ENCODE measurements at places on chromosomes 13 and 19.

DNA sequence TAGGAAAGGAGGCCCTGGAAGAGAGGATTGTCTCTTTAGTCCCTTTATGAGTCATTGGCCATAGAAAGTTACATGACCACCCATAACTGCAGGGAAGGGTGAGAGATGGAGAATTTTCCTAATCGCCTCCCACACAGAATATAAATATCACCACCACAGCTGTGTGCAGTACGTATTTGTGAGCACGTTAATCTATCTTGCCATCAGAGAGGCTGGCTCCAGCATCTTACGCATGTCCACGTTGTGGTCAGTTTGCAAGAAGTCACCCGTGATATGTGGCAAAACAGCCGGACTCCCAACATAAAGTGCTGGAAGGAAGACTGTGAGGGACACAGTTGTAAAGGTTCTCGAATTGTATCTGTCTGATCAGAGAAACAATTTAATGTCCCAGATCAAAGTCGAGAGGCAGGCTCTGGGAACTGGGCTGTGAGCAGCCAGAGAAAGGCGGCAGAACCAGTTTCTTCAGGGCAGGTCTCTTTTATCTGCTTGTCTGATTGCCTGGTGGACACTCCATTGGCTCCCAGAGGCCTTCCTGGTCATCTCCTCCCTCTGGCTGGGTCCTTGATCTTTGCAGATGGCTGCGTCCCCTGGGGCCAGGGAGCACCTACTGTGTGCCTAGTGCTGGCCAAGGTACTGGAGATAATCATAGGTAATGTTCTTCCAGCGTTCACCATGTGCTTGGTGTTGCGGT, 74.9 kb downstream of the SIPA1L3 start:
- no peak for DNase-seq

- DNase-seq: no peak
Measured at GRCh38 chr19:2138061-2138728, 13.2 kb downstream of the AP3D1 start.

GRCh38 chr19:51664997-51665396, 18.4 kb upstream of the SIGLEC14 start:
- no peak for DNase-seq

DNA sequence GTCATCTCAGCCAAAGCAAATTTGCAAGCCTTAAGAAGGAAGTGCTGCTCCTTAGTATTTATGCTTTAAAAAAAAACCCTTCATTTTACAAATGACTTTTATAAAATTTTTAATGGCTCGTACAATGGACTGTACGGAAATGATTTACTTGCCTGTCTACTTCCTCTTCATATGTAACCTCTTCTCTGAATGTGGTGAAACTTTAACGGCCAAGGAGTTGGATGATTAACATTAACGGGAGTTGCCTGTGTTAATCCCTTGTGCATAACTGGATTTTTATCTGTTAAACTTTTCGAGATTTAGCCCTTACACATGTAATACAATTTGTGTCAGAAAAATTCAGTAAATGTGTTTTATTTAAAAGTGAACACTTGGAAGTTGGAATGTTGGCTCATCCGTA, 429.4 kb downstream of the TBC1D4 start:
- DNase-seq: no peak

GRCh38 chr13:93224535-93224934, 2.1 kb upstream of the GPC6 start:
- DNase-seq: no peak

GRCh38 chr13:46478651-46479050, 74.3 kb upstream of the LRCH1 start:
- DNase-seq: no peak

DNA sequence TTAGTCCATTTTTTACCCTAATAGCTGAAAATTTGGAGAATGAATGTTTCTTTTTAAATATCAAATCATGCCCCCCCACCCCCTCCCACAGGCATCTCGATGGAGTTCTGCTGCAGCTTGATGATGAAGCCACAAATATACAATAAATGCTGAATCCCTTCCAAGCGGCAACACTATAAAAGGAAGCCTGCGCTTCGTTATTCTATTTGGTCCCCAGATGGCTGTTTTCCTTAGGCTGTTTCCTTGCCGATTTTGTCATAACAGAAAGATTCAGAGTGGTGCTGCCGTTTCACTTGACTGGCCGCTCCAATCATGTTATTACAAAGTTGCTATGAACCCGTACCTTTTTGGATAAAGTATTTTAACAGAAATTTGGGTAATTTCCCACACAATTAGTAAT, 79.5 kb downstream of the MYO16 start:
- DNase-seq: no peak

GRCh38 chr19:49635530-49636232, 4.3 kb downstream of the RRAS start:
- DNase-seq: no peak

DNA sequence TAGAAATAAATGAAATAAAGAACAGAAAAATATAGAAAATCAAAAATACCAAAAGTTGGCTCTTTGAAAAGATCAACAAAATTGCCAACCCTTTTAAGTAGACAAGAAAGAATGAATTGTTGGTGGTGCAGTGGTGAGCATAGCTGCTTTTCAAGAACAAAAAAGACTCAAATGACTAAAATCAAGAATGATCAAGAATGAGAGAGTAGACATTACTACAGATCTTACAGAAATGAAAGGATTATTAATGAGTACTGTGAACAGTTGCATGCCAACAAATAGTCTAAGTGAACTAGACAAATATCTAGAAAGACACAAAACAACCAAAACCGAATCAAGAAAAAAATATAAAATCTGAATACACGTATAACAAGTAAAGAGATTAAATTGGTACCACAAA, 53.9 kb downstream of the FNDC3A start:
- DNase-seq: no peak

DNA sequence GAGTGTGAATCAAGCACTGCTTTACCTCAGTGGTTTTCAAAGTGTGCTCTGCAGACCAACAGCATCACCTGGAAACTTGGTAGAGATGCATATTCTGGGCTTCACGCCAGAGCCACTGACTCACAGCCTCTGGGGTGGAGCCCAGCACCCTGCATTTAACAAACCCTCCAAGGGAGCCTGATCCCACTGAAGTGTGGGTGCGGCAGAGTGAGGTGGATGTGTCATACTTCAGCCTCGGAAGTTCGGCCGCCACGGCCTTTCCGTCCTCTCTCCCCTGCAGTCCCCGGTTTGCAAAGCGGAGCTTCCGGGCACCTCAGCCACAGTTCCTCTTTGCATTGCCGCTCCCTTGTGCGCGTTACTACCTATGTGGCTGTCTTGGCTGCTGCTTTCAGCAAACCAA, 33.3 kb upstream of the MICU2 start:
- no peak for DNase-seq

DNA sequence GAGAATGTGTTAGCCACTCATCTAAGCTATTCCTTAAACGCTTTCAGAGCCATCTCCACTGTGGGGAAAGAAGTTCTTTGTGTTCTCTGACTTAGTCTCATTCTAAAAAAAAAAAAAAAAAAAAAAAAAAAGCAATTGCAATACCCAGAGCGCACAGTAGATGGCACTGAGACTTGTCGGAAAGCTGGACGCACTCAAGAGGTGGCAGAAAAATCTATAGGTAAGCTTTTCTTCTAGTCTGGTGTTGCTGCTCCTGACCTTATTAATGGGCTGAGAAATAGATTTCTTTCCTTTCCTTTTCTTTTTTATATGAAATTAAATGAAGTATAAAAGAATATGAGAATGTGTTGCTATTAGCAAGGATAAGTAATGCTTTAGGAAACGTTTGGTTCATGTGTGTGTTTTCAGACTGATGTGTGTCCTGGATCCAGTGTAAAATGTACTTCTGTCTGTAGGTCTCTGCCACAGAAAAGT, 4.7 kb upstream of the GJB2 start:
- no peak for DNase-seq

DNA sequence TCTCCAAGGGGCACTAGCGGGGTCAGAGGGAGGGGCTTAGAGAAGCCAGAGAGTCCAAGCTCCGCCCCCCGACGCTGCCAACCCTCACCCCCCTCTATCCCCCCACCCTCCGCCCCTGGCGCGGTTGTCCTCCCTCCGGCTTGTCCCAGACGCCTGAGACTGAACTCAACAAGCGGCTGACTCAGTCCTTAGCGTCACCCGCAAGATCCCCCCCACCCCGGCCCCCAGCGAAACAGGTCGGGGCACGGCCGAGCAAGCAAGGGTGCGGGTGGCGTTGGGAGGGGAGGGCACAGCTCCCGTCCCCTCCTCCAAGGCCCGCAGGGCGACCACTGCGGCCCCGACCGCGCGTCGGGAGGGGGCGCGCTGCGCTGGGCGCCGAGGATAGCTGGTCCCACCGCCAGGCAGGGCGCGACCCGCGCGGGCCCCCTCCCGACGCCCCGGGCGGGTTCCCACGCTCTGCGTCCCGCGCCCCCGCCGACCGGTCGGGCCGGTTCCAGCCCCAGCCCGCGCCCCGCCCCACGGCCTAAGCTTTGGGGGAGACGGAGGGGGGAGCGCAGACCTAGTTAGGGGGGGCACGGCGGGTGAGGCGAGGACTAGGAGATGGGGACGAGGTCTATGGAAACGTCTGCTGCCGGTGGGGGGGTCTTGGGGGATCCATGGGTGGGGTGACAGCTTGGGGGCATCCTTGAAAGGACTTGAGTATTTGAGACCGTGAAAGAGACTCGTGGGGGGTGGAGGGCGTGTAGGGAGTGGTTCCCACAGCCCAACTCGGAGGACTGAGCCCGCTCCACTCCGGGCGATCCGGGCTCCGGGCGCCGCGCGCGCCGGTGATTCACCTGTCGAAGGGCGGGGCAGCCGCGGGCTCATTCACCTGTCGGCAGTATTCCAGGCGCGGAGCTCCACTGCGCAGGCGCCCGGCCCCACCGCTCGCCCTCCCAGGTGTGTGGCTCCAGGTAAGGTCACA, 5.1 kb downstream of the NOTCH3 start:
- no peak for DNase-seq

DNA sequence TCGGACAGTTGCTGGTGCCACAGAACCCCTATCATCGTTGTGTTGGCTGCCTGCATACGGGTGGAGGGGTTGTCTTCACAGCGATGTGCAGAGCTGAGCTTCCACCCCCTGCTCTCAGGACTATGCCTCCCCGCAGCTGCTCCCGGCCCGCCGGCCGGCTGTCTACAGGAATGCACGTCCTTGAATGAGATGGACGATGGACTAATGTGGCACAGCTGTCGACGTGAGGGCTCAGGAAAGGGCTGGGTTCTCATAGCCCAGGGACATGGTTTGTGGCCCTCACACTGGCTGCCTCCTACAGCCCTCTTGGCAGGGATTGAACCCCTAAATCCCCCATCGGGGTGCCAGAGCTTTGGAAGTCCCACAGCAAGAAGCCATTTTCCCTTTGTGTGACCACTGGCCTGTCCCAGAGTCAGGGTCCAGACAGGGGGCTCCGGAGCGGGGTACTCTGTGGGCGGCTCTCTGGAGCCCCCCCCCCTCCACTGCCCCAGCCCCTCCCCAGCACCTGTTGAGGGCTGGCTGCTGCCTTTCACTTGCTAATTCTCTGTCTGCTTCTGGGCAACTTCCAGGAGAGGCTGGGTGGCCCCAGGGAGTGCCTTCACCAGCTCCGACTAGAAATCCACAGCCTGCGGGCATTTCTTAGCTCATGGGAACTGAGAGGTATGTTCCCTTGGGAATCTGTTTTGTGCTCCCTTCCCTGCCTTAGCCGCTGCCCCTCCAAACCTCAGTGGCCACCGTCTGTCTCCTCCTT, 40.2 kb downstream of the TSSK6 start:
- DNase-seq: no peak

DNA sequence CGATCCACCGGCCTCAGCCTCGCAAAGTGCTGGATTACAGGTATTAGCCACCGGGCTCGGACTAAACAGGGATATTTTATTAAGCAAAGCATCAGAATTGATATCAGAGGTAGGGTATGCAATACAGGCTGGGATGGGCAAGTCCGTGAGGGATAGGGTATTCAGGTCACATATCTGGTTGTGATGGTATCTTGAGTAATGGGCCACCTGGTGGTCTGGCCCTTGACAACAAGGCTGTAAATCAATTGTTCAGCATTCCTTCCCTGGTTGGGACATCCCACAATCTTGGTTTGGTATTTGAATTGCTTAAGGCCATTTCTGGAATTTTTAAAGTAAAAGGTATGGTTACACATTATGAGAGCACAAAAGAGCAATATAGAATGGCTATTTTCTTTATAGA, 1588.0 kb downstream of the SLITRK1 start:
- DNase-seq: no peak

DNA sequence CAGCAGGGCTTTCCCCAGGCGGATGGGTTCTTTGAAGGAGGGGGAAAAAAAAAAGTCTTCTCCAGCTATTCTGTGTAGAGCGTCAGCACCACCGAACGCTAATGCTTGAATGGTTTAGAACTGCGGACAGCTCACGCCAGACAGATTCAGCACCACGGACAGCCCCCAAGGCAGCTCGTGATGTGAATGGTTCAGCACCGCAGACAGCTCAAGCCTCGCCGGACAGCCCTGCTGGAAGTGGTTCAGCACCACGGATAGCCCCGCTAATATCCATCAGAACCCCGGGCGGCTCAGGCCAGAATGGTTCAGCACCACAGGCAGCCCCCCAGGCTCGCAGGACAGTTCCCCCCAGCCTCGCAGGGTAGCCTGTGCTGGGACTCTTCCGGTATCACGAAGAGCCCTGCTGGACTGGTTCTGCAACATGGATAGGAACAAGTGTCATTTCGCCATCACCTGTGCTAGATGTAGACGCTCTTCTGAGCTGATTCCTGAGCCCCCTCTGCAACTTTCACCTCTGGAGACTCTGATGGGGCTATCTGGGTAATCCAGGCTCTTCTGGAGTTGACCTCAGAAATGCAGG, 4.9 kb upstream of the SMIM17 start:
- no peak for DNase-seq

DNA sequence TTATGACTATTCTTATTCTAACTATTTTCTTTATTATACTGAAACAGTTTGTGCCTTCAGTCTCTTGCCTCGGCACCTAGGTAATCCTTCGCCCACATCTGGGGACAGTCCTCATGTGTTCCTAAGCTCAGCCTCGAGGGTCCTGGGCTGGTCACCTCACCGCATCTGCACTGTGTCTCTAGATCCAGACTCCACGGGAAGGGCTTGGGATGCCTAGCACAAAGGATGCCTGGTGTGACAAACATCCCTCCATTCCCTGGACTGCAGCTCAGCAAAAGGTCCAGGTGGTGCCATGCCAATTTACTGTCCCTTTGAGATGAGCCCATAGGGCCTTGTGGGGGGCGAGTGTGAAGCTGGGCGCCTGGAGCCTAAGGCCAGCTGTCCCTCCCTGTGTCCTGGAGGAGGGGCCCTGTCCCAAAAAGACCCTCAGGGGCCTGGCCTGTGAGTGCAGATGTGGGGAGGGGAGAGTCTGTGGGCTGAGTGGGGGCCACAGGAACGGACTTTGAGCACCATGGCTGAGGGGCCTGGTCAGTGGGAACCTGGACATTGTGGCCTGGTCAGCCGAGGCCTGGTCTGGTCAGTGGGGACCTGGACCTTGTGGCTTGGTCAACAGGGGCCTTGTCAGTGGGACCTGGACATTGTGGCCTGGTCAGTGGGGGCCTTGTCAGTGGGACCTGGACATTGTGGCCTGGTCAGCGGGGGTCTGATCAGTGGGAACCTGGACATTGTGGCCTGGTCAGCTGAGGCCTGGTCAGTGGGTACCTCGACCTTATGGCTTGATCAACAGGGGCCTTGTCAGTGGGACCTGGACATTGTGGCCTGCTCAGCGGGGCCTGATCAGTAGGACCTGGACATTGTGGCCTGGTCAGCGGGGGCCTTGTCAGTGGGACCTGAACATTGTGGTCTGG, 45.1 kb upstream of the TPM4 start:
- no peak for DNase-seq

GRCh38 chr13:64007339-64007738, 2591.7 kb upstream of the PCDH20 start:
- DNase-seq: no peak

Data from T follicular helper cell (primary cell).